ENCODE measurements at places on chromosomes 16 and 17. TPM values are rescaled to one million over a fixed set of nuclear protein-coding genes. Genes with fewer than 3 reads are reported as not detected.

The HES7 gene
- not detected for total RNA-seq

The TNFRSF12A gene
- 103 TPM for total RNA-seq

The HYDIN gene
- total RNA-seq, result 0.18 TPM

The TPSD1 gene
- total RNA-seq, result not detected

The PDE6G gene
- not detected for total RNA-seq

The LRRC75A gene
- total RNA-seq, result 0.56 TPM

The HIC1 gene
- total RNA-seq, result 10.4 TPM

The SLC16A13 gene
- total RNA-seq, result under 0.01 TPM

The TRAPPC2L gene
- 102 TPM for total RNA-seq

The GEMIN4 gene
- 16.5 TPM for total RNA-seq

The KRT12 gene
- not detected for total RNA-seq

The FMNL1 gene
- 0.56 TPM for total RNA-seq

The CMTM2 gene
- total RNA-seq, result not detected

The AIPL1 gene
- total RNA-seq, result not detected

The GRAP gene
- total RNA-seq, result under 0.01 TPM

The XYLT1 gene
- total RNA-seq, result 11.1 TPM

The ST6GALNAC2 gene
- not detected for total RNA-seq

DNA sequence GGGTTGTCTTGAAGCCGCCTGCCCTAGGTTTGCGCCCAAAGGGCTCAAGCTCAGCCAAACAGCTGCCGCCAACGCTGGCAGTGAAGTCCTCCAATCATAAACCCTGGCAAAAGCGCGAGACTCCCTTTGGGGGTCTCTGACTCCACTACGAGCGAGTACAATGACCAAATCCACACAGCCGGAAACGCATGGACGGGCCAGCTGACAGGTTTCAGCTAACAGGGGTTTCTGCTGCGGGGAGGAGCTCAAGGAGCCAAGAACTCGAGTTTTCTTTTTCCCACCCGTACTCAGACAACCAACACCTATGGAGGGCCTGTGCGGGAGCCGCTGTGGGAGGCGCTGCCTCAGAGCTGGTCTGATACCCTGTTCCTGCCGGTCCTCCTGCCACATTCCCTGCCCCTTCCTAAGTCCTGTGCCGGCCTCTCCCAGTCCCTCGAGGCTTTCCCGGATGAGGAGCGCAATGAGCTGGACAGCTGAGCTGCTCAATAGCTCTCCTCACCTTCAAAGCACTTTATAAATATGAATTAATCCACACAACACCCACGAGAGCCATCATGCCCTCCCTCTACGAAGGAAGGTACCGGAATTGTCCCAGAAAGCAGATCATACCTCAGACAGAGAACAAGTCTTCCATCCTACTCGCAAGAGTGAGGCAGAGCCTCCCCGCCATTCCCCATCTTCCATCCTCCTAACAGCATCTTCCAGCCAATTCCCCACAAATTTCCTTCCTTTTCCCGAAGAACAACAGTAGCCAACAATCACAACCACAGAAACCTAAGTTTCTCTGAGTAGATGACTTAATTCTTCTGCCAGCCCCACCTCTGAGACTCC is 6.1 kb downstream of the ABR start:
- DNase-seq, result no peak

GRCh38 chr17:67238991-67239390 is 6.0 kb downstream of the HELZ start:
- peak; percentile 48 for DNase-seq

- DNase-seq, result no peak
Observed at GRCh38 chr16:56824331-56824730, 40.7 kb upstream of the SLC12A3 start.

DNA sequence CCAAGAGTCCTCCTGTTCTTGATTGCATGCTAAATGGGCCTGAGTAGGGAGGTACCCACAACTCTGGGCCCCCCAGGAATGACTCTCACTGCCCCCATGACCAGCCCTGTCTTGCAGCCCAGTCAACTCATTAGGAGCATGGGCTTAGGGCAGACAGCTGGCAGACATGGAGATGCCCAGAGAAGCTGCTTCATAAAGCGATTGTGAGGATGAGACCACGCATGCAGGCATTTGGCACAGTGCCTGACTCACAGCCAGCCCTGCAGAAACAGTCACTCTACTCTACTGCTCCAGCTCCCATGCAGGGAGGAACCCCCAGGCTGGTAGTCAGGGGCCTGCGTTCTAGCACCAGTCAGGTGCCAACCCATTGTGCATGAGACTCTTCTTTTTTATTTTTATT is 8.4 kb upstream of the C16orf82 start:
- no peak for DNase-seq

DNA sequence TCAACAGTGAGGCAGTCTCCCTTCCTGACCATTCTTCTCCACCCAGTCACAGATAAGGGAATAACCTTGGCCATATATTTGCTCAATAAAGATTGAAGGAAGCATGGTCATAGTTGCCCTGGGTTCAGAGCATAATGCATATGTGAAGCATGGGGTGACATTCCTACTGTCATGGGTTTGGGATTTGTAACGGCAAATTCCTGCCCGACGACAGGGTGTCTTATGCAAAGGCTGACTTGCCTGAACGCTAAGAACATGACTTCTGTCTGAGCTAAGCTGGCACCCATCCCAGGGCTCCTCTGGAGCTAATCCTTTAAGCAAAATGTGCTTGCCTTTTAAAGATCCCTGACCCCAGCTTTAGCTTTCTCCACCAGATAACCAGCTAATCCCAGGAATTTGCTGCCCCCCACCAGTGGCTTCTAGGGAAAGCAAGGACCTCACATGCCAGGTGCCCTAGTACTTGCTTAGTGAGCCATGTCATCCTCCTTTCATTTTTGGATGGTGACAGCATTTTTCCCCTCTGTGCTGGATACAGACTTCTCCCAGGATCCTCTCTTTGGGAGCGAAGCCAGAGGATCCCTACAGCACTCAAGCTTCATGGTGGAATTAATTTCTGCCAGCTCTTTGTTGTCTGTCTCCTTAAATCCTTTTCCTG is 11.7 kb downstream of the SLC7A6OS start:
- peak; percentile 77 for DNase-seq

GRCh38 chr17:70750983-70751382 is 581.7 kb downstream of the KCNJ2 start:
- no peak for DNase-seq

DNA sequence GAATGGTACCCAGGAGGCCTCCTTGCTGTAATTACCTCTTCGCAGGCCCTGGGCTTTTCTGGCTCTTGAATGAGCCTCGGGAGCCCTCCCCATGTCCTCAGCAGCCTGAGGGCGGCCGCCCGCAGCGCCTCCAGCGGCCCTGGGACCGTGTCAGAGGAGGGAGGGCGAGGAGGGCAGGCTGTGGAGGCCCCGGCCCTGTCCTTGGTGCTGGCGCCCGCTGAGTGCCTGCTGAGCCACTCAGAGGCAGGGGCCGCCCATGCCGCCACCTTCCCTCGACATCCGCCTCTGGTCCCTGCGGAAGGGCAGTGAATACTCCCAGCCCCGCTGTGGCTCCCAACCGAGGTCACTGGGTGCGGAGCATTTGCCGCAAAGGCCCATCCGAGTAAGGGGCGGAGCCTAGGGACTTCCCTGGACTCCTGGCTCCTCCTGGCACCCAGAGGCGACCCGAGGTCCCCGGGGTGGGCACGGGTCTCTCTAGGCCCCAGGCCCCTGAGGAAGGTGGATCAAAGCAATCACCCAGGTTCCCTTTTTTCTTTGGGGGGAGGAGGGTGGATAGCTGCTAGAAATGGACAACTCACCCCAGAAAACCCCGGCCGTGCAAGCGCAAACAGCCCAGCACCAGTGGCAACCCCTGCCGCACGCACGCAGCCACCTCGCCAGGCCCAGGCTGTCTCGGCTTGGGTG is 2.8 kb downstream of the RBFOX3 start:
- no peak for DNase-seq

DNA sequence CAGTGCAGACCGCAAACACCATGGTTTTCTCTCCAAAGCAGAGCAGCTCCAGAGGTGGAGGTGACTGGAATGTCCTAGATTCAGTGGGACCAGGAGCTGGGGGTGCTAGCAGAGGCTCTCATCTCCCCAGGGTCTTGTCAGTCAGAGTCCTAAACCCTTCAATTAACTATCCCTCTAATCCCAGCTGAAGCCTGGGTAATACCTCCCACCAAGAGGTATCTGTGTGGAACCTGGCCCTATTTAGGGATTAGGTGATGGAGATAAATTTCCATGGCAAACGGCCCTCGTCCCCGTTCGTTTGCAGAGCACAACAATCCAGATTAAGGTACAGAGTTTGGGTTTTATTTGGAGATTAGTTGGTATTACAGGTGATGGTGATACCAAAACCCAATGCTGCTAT is 1.8 kb downstream of the SEBOX start:
- DNase-seq, result no peak

- DNase-seq, result no peak
Observed at GRCh38 chr16:2531371-2531695, at the start of gene CEMP1. TSS of gene CEMP1 (minus strand) at chr16:2531408. CDS start at chr16:2531073, 335 bp downstream.

DNA sequence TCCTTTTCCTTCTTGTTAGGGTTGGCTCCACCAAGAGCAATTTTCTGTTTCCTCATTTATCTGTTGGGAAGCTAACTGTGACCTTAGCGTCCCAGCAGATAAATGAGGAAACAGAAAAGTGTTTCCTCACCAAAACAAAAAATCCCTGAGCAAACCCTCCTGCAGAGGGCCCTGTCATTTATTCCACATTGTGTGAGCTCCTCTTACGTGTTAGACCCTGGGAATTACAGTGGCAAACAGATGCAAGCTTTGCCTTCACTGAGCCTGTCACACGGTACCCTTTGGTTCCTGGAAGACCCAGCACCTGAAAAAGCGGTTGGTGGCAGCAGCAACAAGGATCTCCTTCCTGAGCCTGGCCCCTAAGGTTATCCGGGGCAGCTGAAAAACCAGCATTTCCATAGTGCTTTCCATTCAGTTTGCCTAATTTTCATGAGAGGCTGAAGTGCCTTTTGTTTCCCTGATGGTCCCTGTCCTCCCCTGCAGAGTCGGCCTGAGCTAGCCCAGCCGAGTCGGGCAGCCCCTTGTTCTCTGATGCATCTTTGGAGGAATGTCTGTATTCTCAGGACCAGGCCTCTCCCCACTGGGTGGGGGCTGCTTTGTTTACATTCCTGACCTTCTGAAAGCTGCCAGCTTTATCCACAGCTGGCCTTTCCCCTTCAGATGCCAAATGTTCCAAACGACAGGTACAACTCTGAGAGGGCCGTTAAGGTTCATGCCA is 34.7 kb downstream of the YPEL2 start:
- DNase-seq, result no peak

- DNase-seq, result no peak
Observed at GRCh38 chr16:46772463-46772862, 24.3 kb upstream of the MYLK3 start.

- DNase-seq, result no peak
Observed at GRCh38 chr16:17939122-17939536, 397.4 kb downstream of the NPIPA8 start.

GRCh38 chr16:67086822-67087221 is 22.9 kb upstream of the PHAF1 start:
- peak; percentile 69 for DNase-seq

- DNase-seq, result peak; percentile 33
Observed at GRCh38 chr17:74042744-74043486, 160.6 kb upstream of the RPL38 start.

DNA sequence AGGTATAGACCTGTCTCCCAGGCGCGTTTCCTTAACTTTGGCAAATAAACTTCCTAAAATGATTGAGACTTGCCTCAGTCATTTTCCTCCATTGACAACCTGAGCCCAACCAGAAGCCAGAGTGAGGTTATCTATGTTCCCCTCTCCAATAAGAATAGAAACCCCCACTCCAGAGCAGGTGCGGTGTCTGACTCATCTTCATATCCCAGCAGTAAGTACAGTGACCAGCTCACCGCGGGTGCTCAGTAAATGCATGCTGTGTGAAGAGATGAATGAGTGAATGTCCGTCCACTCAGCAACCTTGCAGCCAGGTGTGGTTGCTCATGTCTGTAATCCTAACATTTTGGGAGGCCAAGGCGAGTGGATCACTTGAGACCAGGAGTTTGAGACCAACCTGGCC is 19.5 kb upstream of the CD300E start:
- DNase-seq, result no peak

GRCh38 chr16:58219432-58219831 is 21.5 kb upstream of the CSNK2A2 start:
- DNase-seq, result no peak

DNA sequence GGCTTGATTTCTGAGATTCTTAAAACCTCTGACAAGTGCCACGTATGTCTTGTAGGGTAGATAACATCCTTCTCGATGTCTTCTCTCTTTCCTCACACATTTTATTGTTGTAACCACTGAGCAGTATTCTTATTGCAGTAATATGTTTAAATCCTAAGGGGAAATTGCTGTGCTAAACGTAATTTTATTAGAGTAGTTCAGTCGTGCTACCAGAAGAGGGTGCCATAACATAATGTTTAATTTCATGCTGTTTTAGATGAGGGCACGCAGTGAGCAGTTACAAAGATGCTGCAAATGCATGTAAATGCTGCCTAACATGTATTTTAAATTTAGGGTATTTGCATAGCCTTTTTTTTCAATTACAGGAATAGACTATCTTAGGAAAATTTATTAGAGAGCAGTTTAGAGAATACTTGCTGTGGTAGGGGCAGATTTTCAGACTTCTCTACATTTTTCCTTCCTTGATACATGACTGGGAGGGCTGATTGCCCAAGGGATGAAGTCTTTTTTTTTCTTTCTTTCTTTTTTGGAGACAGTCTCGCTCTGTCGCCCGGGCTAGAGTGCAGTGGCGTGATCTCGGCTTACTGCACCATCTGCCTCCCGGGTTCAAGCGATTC is 51.7 kb downstream of the GAN start:
- peak; percentile 59 for DNase-seq

DNA sequence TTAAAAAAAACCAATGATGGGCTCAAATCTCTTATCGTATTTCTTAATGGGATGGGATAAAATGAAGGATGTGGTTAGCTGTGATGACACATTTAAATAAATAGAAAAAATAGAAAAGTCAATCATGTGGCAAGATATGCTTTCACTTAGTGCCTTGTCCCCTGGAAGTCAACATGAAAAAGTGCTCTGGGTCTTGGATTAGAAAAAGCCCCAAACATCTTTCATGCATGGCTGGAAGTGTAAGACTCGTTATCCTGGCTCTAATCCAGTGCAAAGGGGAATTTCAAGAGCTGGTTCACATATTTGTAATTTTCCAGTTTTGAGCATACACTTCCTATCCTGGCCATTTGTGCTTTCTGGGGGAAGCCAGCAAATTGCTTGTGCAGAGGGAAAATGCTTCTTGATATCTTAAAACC is 160.9 kb downstream of the MAP2K6 start:
- peak; percentile 87 for DNase-seq

DNA sequence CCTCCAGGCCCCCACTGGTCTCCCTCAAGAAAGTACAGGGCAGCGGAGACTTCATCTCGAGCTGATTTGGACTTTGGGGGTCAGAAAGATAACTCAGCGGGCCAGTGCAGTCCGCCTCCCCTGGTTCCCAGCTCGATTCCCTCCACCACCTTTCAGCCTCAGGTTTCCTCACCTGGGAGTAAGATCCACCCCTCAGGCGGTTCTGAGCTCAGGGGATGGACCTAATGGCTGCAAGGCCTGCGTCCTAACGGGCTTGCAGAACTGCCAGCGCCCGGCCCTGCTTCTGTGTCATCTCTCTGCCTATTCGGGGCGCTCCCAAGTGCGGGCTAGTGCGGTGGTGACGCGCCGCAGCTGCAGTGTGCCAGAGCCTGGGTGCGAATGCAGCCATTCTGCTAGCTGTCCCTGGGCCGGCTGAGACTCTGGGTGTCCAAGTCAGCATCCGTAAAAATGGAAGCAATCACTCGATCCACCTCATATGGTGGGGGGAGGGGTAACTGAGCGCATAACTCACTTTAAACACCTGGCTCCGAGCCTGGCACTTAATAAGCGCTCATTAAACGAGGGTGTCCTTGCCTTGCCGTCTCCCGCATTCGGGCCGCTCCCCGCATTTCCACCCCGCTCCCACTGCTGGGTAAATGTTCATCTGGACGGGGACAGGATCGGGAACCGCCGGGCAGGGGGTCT is 129.6 kb upstream of the LHX1 start:
- no peak for DNase-seq

- no peak for DNase-seq
Observed at GRCh38 chr16:84594725-84595038, 23.2 kb downstream of the COTL1 start.
